Fibroblast of skin of abdomen (primary cell): ENCODE measurements at places on chromosomes 6 and 20.

GRCh38 chr6:169263374-169263773 is 9.7 kb upstream of the THBS2 start:
- DNase-seq: no peak

- DNase-seq: no peak
These were observed 296.5 kb upstream of the SLC35B3 start for GRCh38 chr6:8731874-8732273.

- DNase-seq: no peak
These were observed 445.0 kb downstream of the CDH26 start for GRCh38 chr20:60403105-60403741.

- no peak for DNase-seq
These were observed 156.9 kb downstream of the ARID1B start for GRCh38 chr6:156934069-156934460.

- no peak for DNase-seq
These were observed 10.4 kb upstream of the ZFAND3 start for GRCh38 chr6:37809197-37809543.

DNA sequence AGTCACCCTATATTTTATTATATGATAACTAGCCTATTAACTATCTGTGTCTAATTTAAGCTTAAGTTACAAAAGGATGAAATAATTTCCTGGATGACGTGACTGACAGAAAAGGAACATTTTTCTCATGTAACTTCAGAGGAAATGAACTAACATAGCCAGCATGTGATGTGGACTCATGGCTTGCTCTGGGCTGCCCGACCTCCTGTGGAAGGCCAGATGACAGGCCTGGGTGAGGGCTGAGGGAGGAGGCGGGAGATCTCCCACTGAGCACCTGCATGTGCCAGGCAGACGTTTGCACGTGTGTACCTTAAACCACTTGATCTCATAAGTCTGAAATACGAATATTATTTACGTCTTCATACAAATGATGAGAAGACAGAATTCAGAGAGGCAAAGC is 321.1 kb downstream of the SYNE1 start:
- DNase-seq: peak; percentile 68

DNA sequence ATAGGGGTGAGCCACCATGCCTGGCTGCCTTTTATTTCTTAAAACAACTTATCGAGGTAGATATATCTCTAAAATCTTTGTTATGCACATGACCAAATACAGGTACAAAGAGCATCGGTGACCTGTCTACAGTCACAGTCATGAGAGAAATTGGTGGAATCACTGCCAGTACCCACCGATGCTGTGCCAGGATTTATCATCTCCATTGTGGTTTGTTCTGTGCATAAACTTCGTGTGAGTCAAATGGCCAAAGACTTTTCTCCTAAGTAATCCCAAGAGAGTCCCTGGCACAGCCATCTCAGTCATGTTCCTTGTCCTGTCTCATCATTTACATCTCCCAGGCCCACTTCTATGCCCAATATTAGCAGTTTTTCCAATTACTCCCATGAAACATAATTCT is 9.0 kb downstream of the GSTA3 start:
- no peak for DNase-seq

- DNase-seq: no peak
These were observed 67.2 kb downstream of the DTNBP1 start for GRCh38 chr6:15595461-15596173.

DNA sequence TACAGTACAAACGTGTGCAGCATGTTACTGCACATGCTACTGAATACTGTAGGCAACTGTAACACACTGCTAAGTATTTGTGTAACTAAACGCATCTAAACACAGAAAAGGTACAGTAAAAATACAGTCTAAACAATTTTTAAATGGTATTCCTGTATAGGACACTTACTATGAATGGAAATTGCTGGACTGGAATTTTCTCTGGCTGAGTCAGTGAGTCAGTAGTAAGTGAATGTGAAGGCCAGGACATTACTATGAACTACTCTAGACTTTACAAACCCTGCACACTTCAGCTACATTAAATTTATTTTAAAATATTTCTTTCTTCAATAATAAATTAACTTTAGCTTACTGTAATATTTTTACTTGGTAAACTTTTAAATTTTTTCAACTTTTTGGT is 225.0 kb upstream of the TENT5A start:
- DNase-seq: peak; percentile 52

DNA sequence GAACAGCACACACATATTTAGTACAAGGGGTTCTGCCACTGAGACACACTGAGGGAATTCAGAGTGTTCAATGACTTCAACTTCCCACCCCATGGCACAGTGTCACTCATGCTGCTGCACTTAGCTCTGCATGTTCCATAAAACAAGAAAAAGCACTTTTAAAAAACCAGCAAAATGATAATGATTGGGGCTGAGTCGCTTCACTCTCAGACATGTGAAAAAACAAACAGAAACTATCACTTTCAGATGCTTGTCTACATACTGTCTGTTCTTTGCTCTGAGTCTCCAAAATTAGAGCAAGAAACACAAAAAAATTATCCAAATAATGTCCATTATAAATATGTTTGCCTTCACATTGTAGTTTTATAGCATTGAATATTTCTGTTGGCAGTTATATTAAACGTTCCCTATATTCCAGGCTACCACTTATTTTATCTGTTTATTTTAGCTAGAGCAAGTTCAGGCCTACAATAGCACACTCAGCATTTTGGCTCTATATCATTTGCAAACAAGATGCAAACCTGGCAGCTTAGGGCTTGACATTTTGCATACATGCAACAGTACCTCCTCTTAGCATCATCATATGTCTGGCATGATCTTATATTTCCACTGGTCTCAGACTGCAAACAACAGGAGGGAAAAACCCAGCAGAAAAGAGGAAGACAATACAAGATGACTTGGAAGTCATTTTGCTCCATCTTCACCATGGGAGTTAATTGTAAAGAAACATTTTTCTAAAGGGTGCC is 398.8 kb downstream of the HACE1 start:
- DNase-seq: no peak

DNA sequence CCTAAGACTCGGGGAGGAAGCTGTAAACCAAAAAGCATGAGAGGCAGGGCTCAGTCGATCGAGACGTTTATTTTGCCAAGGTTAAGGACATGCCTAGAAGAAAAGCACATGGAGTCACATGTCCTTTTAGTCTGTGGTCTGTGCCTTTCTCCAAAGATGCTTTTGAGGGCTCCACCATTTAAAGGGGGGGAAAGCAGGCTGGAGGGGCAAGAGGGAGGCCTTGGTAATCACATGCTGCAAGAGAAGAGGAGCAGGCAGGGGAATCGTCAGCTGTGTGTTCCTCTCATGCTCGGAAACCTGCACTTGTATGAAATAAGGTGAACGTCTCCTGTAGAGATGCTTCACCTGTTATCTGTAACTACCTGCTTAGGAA is 9.1 kb upstream of the YTHDF1 start:
- DNase-seq: no peak

- DNase-seq: no peak
These were observed 34.8 kb upstream of the NUP153 start for GRCh38 chr6:17741507-17741906.

DNA sequence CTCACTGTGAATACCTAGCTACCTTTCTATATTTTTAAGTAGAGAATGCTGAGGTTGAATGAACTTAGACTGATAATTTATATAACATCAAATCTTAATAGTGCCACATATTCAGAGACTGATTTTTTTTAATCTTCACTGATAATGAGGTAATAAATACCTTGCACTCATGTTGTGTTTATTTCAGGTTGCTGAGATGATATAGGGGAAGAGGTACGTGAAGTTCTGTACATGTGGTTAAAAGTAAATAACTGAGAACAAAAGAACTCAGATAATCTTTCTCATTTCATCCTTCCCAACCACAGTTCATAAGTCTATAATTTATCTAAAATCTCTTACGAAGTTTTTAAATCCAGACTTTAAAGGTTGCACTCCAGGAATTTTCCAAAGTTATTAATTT is 6.4 kb downstream of the NHSL1 start:
- no peak for DNase-seq

DNA sequence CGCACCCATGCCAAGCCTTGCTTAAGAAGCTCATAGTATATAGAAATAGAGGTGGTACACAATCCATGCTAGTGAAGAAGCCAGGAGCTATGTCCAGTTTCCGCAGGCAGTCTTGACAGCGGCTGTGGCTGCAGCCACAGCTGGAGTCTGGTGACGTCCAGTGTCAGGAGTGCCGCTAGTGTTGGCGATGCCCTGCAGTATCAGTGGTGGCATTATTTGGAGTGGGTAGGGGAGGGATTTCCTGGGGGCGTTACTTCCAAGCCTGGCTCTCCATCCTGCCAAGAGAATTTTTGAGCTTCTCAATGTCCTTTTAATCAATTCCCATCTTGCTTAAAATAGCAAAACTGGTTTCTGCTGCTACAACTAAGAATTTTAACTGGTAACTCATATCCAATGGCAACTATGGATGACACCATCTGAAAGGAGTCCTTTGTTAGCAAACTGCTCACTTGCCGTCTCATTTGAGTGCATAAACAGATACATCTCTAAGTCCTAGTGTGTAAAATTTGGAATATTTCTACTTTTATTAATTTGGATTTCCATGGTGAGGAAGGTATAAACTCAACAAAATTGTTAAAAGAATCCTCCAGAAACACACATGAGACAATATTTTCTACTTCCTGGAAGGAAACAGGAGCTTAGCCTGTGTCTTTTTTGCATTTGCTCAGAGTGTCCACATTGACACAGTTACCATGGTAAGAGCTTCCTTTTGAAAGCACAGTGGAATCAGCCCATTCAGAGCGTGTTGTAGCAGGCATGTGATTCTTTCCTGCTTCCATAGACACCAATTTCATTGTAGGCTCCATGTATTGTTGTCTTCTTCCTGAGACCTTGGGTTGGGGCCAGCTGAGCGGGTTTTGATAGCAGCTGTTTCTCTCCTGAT is 44.6 kb upstream of the PXDC1 start:
- DNase-seq: no peak

- peak; percentile 25 for DNase-seq
These were observed 22.6 kb upstream of the ULBP3 start for GRCh38 chr6:150091476-150091875.

- peak; percentile 21 for DNase-seq
These were observed 2.1 kb upstream of the TMEM151B start for GRCh38 chr6:44268095-44268628.

DNA sequence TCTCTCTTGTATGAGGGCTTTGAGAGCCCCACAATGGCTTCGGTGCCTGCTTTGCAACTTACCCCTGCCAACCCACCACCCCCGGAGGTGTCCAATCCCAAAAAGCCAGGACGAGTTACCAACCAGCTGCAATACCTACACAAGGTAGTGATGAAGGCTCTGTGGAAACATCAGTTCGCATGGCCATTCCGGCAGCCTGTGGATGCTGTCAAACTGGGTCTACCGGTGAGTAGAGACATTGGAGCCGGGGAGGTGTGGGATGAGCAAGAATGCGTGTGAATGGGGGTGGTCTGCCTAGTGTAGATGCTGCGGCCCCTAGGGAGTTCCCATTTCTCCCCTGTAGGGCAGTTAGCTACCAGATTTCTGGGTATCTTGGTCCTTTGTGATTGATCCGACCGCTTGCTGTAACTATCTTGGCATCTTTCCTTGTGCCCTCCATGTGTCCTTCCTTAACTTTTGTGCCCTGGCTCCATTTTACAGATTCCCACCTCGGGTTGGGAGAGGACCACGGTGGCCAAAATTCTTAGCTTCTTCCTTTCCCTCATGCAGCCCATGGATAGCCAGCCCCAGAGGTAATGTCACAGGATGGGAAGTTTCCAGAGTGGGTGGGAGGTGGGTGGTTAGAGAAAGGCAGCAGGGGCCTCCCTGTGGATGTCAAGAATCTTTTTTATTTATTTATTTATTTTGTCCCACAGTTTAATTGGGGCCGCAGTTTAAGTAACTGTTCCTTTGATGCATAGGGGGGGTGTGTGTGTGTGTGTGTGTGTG is 6.3 kb downstream of the BRD2 start:
- no peak for DNase-seq

DNA sequence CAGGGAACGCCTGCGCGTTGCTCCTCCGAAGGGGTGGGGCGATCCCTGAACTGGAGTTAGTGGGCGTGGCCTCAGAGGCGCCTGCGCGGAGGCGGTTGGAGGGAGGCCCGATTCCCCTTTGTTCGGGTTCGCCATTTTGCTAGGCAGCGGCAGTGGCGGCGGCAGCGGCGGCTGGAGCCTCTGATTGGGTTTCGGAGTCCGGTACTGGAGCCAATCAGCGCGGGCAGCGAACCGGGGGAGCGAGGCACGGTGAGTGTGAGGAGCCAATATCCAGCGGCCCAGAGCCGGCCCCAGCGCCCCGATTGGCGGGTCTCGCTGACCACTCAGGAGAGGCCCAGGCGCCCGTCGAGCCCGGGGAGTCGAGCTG is at the start of gene NFYA:
Gene NFYA, plus strand, starts transcription at position 139 of the 367 bp plus-strand sequence. CDS start 6,116 bp downstream, outside the sequence.
- peak; percentile 99 for DNase-seq

GRCh38 chr6:127119102-127120022 is 891 bp downstream of the RSPO3 start:
- DNase-seq: no peak

DNA sequence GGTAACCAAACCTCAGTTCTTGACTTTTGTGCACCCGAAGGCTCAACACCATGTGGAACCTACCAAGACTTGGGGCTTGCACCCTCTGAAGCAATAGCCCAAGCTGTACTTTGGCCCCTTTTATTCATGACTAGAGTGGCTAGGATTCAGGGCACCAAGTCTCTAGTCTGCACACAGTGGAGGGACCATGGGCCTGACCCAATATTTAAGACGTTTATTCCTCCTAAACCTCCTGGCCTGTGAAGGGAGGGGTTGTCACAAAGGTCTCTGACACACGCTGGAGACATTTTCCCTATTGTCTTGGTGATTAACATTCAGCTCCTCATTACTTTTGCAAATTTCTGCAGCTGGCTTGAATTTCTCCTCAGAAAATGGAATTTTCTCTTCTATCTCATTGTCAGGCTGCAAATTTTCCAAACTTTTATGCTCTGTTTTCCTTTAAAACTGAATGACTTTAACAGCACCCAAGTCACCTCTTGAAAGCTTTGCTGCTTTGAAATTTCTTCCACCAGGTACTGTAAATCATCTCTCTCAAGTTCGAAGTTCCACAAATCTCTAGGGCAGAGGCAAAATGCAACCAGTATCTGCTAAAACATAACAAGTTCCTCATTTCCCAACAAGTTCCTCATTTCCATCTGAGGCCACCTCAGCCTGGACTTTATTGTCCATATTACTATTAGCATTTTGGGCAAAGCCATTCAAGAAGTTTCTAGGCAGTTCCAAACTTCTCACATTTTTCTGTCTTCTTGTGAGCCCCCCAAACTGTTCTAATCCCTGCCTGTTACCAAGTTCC is 481.4 kb upstream of the BTBD3 start:
- DNase-seq: no peak

- DNase-seq: no peak
These were observed 1.9 kb downstream of the GDF5 start for GRCh38 chr20:35436177-35436573.

GRCh38 chr6:22892452-22892851 is 323.1 kb downstream of the HDGFL1 start:
- DNase-seq: peak; percentile 97

DNA sequence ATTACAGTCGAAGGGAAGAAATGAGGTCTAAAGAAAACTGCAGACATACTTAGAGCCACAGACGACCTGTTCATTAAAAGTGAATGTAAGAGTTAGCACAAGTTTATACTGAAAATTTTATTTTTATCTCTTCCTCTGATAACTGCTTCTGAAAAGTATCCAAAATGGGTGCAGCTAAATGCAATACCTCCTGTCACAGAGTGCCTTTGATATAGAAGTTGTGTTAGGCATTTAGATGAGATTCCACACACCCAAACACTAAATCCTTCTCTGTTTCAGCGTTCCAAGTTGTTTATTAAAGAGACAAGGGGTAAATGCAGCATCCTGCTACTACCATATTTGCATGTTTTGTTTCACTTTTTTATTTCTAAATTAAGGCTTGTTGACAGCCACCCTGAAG is 214.7 kb upstream of the TSHZ2 start:
- no peak for DNase-seq

- no peak for DNase-seq
These were observed 119.2 kb downstream of the NFATC2 start for GRCh38 chr20:51423290-51423667.
